ENCODE measurements at places on chromosomes 13 and 19. TPM values are rescaled to one million over a fixed set of nuclear protein-coding genes. Genes with fewer than 3 reads are reported as not detected.

FGF14 gene
- total RNA-seq: 0.11 TPM

HMG20B gene
- total RNA-seq: 124 TPM

SLITRK5 gene
- 0.55 TPM for total RNA-seq

ACP7 gene
- total RNA-seq: 0.14 TPM

SOHLH2 gene
- total RNA-seq: 6.4 TPM

ZNF665 gene
- 4.0 TPM for total RNA-seq

CYP4F8 gene
- total RNA-seq: not detected

HNRNPUL1 gene
- total RNA-seq: 178 TPM

ZNF44 gene
- total RNA-seq: 0.30 TPM

TEX101 gene
- total RNA-seq: not detected

CTU1 gene
- 15.3 TPM for total RNA-seq

ZNF358 gene
- 54.8 TPM for total RNA-seq

OR10H1 gene
- not detected for total RNA-seq

TLE2 gene
- total RNA-seq: 18.7 TPM

PRKACA gene
- 31.0 TPM for total RNA-seq

UNC13A gene
- 6.6 TPM for total RNA-seq

DNAAF3 gene
- 0.15 TPM for total RNA-seq

ADGRE3 gene
- not detected for total RNA-seq

SPRY2 gene
- total RNA-seq: 58.5 TPM

ZSCAN4 gene
- total RNA-seq: not detected

WDR88 gene
- not detected for total RNA-seq

RAB3A gene
- total RNA-seq: 6.1 TPM

MYO16 gene
- not detected for total RNA-seq

RANBP3 gene
- 73.7 TPM for total RNA-seq

NDUFB7 gene
- total RNA-seq: 332 TPM

MARK4 gene
- total RNA-seq: 16.1 TPM

CLDN10 gene
- total RNA-seq: 17.8 TPM

TMEM150B gene
- 0.24 TPM for total RNA-seq

C5AR1 gene
- not detected for total RNA-seq

CYP4F12 gene
- total RNA-seq: not detected

LHB gene
- total RNA-seq: not detected

ECSIT gene
- total RNA-seq: 77.5 TPM

TPT1 gene
- 1,060 TPM for total RNA-seq

ZNF99 gene
- not detected for total RNA-seq

NBEA gene
- 16.1 TPM for total RNA-seq

PRRG2 gene
- total RNA-seq: 0.55 TPM

DIAPH3 gene
- total RNA-seq: 19.4 TPM

WASF3 gene
- total RNA-seq: 19.1 TPM

RCBTB1 gene
- total RNA-seq: 17.7 TPM

ZNF221 gene
- 2.2 TPM for total RNA-seq

MKNK2 gene
- total RNA-seq: 135 TPM

KIR2DL1 gene
- not detected for total RNA-seq

FBXO17 gene
- total RNA-seq: 25.3 TPM

SETDB2 gene
- total RNA-seq: 2.8 TPM

COX6B2 gene
- 0.30 TPM for total RNA-seq

ELSPBP1 gene
- not detected for total RNA-seq

SIAH3 gene
- total RNA-seq: 0.07 TPM

CGB7 gene
- not detected for total RNA-seq

ARID3A gene
- 85.4 TPM for total RNA-seq

KLK15 gene
- not detected for total RNA-seq

AKAP8L gene
- 115 TPM for total RNA-seq

GPR12 gene
- not detected for total RNA-seq

CCL25 gene
- not detected for total RNA-seq

ZNF420 gene
- total RNA-seq: 10.7 TPM

PRR22 gene
- 1.5 TPM for total RNA-seq

ZNF880 gene
- 0.66 TPM for total RNA-seq

ZSCAN1 gene
- total RNA-seq: not detected

PTBP1 gene
- 460 TPM for total RNA-seq

ZNF766 gene
- total RNA-seq: 33.1 TPM

ZNF154 gene
- total RNA-seq: 9.1 TPM
